Heart left ventricle (tissue), 16 donors: ENCODE measurements at places on chromosomes 11 and 22. TPM values are rescaled to one million over a fixed set of nuclear protein-coding genes. Genes with fewer than 3 reads are reported as not detected.

MAPK1 gene
- total RNA-seq, result 80.7 TPM

GRCh38 chr11:46300270-46300669 is 22.8 kb downstream of the CREB3L1 start:
- DNase-seq, result no peak
- no peak overlapping the region for H3K4me3 ChIP-seq
- no peaks in the 10 kb centered on the region for H3K36me3 ChIP-seq
- H3K27ac ChIP-seq, result no peak overlapping the region
- H3K27me3 ChIP-seq, result no peaks in the 10 kb centered on the region

ACTN3 gene
- total RNA-seq, result not detected

MPZL2 gene
- total RNA-seq, result 13.2 TPM

GRCh38 chr11:88300888-88301487 is 36.5 kb downstream of the CTSC start:
- H3K27me3 ChIP-seq, result no peaks in the 10 kb centered on the region
- no peak overlapping the region for H3K4me3 ChIP-seq
- H3K4me1 ChIP-seq, result no peaks in the 10 kb centered on the region
- H3K27ac ChIP-seq, result no peak overlapping the region
- no peak for DNase-seq

DNA sequence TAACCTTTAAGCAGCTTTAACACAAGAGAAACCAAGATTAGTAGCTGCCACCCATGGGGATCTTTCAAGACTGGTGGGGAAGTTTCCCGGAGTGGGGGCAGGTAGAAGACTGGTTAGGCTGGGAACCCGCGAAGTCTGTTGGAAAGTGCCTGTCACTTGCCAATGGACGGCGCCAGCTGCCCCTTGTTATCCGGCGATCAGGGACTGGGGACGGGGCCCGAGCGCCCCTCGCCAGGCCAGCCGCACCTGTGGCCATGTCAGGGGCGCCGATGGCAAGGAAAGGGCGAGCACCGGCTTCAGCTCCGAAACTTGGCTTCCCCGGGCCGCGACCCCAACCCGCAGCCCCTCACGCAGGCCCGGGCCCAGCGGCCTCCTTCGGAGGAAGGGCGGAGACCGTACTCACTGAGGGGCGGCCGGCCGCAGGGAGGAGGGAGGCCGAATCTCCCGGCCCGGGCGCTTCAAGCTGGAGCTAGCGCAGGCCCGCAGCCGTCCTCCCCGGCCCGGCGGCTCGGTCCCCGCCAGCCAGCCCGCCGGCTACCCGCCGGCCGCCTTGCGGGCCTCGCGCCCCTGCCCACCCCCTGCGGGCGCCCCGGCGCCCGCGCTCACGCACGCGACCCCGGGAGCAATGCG is 539 bp downstream of the EIF4ENIF1 start:
- H3K27me3 ChIP-seq, result no peaks in the 10 kb centered on the region
- H3K4me1 ChIP-seq, result peaks cover 39% of the 10 kb centered on the region
- H3K36me3 ChIP-seq, result peaks cover 40% of the 10 kb centered on the region
- peak overlapping the region; percentile 98 for H3K4me3 ChIP-seq
